ENCODE measurements at places on chromosomes 1 and 21.

DNA sequence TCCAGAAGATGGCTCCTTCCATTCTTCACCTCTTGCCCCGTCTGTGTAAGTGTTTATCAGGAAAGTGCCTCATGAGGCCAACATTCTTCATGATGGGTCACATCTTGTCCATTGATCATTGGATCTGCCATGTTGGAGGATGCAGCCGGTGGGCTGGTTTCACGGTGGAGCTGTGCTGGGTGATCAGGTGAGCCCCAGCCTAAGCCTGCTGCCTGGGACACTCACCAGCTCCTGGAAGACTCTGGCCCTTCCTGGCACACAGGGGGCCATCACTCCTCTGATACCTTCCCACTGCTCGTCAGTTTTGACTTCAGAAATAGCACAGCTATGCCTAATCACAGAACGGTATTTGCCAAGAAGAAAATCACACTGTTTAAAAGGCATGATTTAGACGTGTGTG is 38.3 kb downstream of the UBASH3A start:
- DNase-seq, result no peak

DNA sequence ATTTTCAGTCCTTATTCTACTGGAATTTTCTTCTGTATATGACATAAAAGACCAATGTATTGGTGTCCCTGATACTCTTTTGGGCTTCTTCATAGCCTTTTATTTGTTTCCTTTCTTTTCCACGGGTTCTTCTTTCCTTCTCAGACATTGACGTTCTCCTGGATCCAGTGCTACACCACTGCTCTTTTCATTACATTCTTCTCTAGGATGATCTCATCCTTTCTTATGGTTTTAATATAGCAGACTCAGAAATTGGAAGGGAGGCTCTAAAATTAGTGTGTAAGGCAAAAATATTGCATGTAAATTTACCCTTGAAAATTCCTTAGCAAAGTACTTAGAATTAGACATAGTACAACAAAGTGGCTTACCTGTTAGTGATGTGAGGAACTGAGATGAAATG is 65.3 kb downstream of the SELENOF start:
- DNase-seq, result no peak

DNA sequence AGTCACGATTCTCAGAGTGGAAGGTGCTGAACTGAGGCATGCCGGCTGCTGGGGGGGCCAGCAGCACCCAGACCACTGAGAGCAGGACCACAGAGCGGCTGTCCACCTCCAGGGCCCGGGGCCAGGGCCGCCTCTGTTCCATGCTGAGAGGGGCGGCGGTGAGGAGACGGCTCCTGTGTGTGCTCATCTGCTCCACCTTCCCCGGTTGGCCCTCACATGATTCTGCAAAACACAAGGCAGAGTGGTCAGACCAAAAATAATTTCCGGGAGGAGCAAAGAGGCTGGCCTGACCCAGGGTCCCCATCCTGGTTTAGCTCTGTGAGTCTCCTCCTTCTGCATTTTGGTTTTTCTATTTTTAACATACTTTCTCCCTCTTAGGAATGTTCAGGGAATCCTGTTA is 26.4 kb downstream of the PLXNA2 start:
- DNase-seq, result no peak

DNA sequence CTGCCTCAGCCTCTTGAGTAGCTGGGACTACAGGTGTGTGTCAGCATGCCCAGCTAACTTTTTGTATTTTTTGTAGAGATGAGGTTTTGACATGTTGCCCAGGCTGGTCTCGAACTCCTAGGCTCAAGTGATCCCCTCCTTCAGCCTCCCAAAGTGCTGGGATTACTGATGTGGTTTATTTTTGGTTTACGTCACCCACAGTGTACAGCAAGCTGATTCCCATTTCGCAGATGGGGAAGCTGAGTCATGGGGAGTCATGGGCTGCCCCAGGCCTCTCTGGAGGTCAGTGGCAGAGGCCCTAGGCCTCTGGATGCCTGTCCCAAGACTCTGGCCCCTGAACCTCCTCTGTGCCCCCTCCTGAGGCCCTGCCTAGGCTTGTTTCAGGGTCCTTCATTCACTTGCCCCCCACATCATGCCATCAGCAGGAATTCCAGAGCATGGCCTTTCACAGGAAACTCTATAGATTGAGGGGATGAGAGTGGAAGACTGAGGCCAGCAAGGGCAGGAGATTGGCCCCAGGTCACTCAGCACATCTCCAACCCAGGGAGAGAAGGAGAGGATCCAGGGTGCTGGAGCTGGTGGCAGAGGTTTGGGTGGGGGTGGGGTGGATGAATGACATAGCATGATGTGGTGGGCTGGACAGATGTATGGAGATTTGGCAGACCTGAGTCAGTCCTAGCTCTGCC is 266.0 kb downstream of the PTPRU start:
- DNase-seq, result no peak

DNA sequence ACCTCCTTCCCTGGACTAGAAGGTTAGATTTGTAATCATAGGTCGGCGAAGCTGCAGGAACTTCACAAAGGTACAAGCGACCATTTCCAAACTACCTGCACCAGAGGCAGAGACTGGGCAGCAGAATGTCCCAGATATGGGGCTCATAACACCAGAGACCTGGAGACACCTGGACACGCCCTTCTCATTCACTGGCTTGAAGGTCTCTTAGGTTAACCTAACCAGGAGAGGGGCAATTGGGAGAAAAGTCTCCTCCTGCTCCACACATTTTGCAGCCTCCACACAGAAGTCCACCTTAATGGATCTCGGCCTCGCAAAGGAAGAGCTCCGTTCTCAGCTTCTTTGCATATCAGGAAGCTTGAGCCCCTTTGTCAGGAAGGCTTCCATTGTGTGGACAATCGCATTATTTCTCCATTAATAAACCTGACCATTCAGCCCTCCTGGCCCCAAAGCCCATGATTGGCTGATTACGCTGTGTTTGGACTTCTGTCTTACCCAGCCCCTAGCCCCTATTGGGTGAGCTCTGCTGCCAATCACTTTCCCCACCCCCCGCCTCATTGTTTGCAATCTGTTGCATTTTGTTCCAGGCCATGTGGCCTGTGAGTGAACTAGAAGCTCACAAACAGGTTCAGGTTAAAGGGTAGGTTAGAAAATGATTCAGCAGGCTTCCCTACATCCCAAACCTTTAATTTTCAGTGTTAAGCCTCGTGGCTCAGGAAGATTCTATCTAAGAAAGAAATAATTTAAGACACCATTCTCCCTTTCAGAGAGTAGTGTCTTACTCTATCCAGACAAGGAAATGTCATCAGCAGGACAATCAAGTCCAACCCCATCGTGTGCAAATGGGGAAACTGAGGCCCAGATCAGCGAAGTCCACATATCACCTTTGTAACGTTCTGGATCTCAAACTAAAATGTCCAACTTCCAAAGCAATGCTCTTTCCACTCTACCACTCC is 2.8 kb downstream of the MYCL start:
- peak; percentile 100 for DNase-seq

- no peak for DNase-seq
These were observed 8.2 kb downstream of the IGSF9 start for GRCh38 chr1:159937054-159937750.

DNA sequence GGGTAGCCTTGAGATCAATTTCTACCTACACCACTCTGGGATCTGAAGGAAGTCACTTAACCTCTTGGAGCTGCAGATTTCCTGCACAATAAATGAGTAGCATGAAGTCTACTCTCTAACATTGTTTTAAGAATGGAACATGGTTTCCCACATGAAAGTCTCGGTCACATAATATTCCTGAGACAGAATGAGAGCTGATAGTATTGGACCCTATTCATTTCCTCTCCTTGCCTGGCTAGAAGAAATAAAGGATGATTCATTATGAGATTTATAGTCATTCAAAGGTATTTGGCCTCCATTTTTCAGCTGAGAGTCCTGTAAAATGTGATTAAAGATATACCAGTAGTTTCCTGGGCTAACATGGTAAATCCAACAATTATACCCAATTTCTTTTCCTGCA is 56.7 kb downstream of the ARHGAP29 start:
- DNase-seq, result no peak

- no peak for DNase-seq
These were observed 144.6 kb upstream of the COL6A1 start for GRCh38 chr21:45836694-45837670.

DNA sequence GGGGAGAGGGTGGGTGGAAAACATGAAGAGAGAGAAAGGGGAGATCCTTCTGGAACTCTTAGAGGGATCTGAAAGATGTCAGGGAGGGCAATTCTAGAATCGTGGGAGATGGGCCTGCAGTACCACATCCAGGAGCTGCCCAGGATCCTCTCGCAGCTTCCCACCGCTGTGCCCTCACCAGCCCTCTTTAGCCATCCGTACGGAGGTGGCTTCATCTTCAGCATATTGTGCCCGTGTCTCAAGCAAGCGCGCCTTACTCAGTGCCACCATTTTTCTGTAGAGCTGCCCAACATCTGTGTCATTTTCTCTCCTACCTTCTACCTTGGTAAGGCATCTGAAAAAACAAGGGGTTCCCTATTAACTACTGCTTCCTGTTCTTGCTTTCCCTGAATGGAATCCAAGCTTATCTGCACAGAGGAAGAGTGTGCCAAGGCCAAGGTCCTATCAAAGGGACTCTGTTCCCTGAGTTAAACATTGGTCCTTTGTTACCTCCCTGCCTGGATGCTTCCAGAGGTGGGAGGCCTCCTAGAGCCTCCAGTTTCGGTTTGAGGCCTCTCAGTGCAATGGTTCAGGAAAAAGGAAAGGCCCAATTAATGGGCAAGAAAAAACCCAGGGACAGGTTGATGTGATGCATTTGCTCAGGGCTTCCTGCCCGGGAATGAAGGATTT is 23.2 kb downstream of the C1orf116 start:
- no peak for DNase-seq

DNA sequence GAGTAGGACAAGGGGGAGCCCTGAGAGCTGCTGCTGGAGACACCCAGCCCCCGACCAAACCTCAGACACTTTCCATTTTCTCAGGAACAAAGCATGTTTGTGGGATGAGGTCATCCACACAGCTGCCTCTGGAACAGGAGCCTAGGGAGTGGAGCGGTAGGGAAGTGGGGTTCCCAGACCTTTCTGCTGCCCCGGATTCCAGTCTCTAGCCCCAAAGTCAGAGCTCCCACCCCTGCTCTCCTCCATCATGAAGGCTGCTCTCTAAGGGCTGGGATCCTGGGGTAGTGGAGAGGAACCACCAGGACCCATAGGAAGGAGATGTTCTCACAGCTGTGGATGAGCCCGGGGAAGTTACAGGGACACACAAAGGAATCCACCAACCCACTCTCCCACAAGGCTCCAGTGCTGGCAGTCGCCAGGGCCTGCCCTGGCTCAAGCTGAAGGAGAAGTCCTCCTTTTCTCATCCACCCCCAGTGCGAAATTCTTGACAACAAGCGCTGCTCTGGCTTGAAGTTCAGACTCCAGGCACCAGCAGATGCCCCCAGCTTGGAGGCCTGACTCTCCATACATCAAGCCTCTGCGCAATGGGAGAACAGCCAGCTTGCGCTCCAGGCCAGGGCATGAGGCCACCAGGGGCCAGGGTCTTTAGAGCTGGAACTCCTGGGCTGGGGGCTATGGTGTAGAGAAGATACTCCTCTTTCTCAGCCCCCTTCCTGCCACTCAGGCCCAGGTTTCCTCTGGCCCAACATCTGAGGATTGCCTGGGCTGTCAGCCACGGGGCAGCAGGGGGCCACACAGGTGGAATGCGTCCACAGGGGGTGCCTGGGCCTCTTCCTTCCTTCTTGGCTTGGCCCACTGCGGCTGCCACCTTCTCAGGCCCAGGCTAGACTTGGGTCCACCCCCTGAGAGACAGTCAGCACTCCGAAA is 4.5 kb downstream of the FHL3 start:
- no peak for DNase-seq
